ENCODE measurements at places on chromosomes 5 and 9.

DNA sequence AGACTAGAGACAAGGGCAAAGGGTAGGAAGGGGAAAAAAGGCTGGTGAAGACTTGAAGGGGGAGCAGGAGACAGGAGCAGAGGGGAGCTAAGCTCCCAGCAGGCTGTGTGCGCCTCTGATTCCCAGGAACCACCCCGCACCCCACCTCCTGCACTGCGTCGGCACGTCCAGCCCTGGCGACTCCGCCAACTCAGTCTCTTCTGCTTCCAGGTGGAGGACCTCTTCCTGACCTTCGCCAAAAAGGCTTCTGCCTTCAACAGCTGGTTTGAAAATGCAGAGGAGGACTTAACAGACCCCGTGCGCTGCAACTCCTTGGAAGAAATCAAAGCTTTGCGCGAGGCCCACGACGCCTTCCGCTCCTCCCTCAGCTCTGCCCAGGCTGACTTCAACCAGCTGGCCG lies 30.5 kb downstream of the DYNC2I2 start:
- DNase-seq, result no peak

- no peak for DNase-seq
Measured at GRCh38 chr5:145924849-145925248, 11.5 kb upstream of the SH3RF2 start.

DNA sequence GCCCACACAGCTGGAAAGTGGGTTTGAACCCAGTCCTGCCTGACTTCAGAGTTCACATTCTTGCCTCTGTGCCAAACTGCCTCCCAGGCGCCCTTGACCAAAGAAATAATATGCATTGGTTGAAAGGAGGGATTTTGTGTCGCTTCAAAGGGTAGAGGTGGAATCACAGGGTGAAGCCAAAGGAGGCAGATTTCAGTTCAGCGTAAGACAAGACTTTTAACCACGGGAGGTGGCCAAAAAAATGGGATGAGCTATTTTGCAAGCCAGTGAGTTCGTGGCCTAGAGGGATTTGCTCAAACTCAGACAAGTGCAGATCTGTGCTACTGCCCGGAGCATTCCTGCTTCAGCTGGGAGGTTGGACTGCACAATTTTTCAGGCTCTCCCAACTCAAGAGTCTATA lies 57.6 kb upstream of the RANBP3L start:
- no peak for DNase-seq

- no peak for DNase-seq
Measured at GRCh38 chr5:77636641-77637169, 1.8 kb downstream of the OTP start.

GRCh38 chr5:112762113-112762810 lies 24.6 kb downstream of the APC start:
- no peak for DNase-seq

DNA sequence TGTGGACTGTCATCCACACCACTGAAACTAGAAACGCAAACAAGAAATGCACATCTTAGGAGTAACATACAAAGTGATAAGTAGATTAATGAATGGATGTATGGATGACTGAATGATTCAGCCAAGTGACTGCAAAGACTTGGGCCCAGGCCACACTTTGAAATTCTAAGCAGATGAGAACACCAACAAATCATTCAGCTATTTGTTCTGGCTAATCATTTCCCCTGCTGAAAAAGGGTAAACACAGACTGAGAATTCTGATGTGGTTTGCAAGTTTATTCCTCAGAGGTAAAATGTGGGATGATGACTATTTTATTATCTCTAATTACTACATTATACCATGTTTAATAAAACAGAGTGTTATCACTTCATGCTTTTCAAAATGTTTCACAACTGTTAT lies 163.2 kb upstream of the ADAMTS16 start:
- DNase-seq, result no peak

GRCh38 chr5:108543486-108543885 lies 161.6 kb upstream of the FBXL17 start:
- no peak for DNase-seq

DNA sequence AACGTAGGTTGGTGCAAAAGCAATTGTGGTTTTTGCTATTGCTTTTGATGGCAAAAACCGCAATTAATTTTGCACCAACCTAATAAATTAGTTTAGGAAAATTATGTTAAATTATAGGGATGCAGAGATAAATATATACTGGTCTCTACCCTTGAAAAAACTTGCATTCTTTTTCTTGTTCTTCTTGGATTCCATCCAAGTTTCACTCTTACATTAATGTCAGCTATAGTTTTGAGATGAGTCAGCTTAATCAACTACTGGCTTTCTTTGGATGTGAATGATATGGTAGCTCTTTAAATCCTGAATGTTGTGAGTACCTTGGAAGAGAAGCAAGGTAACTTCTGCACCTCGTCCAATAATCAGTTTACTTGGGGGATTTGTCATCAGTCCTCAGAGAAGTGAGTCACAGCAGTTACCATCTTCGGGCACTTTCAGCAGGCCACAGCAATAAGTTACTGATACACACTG lies 549.0 kb upstream of the ZNF608 start:
- no peak for DNase-seq

DNA sequence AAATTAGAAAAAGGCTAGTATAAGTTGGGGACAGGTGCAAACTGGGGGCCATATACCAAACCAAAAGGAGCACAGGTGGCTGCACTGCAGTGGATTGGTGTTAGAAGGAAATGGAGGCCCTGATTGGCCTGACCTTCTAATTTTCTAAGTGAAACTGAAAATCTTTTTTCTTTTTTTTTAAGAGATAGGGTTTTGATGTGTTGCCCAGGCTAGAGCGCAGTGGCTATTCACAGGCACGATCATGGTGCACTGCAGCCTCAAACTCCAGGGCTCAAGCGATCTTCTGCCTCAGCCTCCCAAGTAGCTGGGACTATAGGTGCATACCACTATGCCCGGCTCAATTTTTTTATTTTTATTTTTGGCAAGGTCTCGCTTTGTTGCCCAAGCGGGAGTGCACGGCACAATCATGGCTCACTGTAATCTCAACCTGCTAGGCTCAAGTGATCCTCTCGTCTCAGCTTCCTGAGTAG lies 9.8 kb upstream of the CCDC69 start:
- no peak for DNase-seq

- no peak for DNase-seq
Measured at GRCh38 chr5:38184627-38185026, 73.7 kb upstream of the EGFLAM start.

DNA sequence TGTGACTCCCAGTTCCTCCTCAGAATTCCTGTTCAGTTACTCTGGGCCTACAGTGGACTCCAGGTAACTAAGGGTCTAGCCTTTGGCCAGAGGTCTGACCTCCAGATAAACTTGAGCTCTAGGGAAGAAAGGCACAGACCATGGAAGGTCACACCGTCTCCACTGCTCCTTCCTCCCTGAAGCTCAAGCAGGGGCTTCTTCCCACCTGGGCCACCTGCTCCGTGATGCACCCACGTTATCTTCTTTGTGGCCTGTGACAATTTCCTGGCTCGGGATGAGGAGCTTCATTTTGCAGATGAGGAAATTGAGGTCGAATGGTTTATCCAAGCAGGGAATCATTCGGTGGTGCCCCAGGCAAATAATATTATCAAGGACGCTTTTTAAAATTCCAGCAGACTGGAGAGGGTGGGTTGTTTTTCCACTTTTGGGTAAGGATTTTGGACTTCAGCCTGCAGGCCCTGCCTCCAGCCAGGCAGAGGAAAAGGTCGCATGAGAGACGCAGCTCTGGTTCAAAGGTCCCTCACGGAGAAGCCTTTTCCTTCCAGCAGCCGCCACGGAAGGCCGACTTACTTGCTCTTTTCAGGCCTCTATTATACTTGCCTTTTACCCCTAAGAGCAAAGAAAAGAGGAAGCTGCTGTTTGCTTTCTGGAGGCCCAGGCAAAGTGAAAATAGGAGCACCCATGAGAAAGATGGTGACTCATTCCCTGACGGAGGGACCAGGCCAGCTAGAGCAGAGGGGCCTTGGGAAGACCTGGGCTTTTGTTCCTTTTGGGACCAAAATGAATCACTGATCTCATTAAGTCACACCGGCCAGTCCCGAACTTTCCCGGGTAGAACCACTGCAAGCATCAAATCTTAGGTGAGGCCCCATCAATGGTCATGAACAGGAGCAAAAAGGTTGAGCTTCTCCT lies 22.8 kb upstream of the DUSP1 start:
- no peak for DNase-seq

- DNase-seq, result no peak
Measured at GRCh38 chr9:2086971-2087370, 71.8 kb downstream of the SMARCA2 start.

- DNase-seq, result no peak
Measured at GRCh38 chr5:178234121-178234749, 1.6 kb upstream of the PHYKPL start.

DNA sequence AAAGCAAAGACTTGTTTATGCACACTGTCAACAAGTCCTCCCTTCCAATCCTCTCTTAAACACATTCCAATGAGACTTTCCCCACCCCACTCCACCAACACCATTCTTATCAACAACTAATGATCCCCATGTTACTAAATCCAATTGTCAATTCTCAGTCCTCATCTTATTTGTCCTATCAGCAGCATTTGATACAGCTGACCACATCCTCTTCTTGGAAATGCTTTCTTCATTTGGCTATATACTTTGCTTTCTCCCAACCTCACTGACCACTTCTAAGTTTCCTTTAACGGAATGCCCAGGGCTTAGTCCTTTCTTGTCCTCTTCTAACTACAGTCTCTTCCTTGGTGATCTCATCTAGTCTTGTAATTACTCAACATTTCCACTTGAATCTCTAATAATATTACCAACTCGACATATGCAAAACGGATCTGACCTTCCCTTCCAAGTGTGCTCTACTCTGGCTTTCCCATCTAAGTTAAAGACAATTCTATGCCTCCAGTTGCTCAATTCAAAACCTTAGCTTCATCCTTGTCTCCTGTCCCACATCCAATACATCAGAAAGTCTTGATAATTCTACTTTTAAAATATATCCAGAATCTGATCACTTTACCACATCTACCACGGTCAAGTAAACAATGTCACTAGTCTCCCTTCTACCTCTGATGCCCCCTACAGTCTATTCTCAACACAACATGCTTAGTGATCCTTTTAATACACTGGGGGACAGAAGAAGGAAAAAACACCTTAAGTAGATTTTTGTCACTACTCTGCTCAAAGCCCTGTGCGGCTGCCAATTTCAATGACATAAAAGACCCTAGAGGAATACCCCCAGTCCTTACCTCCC lies 25.5 kb downstream of the AGTPBP1 start:
- no peak for DNase-seq
